ENCODE measurements at places on chromosomes 7 and 10.

DNA sequence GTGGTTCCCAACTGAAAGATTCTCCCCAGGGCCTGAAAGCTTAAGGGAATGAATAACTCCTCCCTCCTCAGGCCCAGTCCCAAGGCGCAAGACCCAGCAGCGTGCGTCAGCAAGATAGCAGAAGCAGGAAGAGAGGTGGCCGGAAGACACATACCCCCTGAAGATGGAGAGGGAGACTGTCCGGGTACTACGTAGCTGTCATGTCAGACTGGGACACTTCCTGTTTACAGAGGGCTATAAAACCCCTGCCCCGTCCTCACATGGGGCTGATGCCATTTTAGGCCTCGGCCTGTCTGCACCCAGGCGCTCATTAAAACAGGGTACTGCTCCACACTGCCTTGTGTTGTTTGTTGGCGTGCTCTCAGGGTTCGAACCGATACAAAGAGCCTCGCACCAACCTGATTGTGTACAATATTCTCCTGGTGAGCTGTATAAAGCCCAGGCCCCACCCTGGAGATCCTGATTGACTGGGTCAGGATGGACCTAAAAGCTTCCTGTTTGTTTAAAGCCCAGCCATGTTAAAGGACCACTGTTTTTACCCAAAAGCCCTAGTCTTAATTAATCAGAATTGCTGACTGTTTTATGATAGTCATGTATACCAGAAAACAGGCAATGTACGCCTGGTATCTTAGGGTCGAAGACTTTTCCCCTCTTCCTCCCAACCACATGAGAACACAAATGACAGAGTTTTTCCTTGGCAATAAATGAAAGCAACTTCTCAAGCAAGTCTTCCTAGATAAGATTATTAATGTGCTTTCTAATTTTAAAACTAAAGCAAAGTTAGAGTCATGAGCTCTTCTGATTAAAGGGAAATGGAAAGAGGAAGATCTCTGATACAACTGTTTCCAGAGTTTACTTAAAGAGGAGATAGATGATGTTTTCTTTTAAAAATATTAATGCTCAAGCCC is 251.5 kb downstream of the DOCK4 start:
- DNase-seq = no peak

- DNase-seq = no peak
Observed at GRCh38 chr7:157719008-157719682, 382.3 kb downstream of the DNAJB6 start.

DNA sequence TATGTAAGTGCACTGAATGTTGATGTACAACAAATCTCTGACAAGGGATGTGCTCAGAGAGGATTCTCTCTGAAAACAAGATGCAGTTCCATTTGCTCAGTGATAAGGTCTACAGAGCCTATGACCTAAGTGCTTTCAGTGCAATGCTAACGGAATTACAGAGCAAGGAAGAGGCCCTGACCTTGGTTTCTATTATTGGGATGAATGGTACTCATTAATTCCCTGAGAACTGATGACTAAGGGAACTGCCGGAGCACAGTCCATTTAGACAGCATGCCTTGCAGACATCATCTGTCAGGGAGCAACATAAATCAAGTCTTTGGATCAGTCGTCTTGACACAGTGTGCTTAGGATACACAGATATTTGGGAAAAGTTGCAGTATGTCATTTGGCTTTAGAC is 340.8 kb downstream of the PHTF2 start:
- peak; percentile 77 for DNase-seq

DNA sequence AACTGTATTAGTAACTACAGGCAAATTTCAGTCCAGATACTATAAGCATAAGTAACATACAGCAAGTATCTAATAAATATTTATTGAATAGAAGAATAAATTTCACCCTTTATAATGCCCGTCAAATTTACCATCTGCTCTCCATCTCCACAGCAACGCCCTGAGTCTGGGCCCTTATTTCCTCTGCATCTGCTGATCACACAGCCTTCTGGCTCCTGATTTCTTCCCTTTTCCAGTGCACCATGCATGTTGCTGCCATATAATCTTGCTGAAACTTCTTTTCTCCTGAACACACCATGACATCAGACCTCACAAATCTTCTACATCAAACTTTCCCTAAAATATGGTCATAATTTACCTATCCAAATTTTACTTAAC is 15.4 kb downstream of the HYCC1 start:
- no peak for DNase-seq

- no peak for DNase-seq
Observed at GRCh38 chr7:1974290-1975101, 258.2 kb downstream of the MAD1L1 start.

DNA sequence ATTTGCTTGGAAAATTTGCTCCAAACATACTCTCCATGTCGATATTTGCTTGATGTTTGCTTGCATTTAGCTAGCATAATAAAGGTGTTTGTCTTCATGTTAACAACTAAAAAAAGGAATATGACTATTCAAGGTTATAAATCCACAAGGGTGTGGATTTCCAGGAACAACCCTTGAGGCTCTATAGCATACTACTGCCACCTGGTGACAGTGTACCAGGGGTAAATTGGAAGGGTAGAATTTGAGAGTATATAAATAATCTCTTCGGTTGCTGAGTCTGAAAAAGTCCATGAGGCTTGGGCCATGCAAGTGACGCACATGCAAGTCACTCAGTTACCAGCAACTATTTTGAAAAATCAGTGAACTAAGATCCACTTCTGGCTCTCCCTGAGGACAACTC is 68.4 kb downstream of the SLIT1 start:
- DNase-seq = peak; percentile 25

GRCh38 chr7:28200598-28200997 is 20.0 kb upstream of the JAZF1 start:
- no peak for DNase-seq

DNA sequence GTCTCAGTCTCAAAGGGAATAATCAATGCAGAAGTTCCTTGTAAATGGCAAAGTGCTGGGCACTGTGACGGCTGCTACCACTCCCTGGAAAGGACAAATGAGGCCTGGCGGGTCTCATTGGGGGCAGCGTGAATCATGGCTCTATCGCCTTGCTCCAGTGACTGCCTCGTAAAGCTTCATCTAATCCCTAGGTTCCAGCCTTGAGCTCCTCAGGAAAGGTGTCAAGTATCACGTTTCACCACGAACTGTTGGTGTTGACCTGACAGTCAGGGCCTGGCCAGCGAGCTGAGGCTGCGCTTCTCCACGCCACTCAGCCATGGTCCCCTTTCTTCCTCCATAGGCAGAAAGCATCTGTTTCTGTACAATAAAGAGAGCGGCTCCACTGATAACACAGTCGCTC is 126.7 kb upstream of the ZNF32 start:
- DNase-seq = no peak

DNA sequence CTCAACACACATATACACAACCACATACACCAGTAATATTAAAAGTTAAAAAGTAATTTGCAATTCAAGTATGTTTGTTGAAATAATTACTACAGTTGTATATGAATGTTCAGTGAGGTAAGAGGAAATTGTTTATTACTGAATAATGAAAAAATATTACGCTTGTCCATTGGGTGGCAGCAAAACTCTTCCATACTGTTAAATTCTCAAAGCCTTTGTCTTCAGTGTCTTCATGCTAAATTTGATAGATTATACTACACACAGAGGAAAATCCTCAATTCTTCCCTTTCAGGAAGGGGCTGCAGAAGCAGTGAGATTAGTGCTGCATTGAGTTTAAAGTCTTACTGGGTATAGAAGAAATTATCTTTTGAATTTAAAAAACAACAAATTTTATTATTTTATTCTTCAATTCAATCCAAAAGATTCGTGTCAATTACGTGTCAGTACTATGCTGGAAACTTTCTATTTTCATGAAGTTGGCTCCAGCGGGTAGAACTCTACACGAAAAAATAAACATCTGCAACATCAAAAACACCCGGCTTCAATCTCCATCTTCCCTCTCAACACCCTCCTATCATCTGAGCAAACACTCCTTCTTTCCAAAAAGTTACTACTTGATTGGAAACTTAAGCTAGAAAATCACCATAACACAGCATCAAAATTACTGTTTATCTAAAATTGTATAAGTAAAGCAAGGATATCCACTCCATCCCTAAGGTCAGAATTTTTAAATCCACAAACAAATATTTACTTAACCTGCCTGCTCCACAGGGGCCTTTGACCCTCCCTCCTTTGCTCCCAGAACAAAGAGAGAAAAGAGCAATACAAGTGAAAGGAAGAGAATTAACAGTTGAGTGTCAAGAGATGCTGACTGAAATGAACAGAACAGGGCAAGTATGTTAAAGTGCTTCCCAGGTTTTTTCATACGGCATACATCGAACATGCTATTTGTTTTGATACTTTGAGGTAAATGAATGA is 37.0 kb upstream of the TES start:
- peak; percentile 40 for DNase-seq

- no peak for DNase-seq
Observed at GRCh38 chr10:63637901-63638327, 116.7 kb downstream of the REEP3 start.

DNA sequence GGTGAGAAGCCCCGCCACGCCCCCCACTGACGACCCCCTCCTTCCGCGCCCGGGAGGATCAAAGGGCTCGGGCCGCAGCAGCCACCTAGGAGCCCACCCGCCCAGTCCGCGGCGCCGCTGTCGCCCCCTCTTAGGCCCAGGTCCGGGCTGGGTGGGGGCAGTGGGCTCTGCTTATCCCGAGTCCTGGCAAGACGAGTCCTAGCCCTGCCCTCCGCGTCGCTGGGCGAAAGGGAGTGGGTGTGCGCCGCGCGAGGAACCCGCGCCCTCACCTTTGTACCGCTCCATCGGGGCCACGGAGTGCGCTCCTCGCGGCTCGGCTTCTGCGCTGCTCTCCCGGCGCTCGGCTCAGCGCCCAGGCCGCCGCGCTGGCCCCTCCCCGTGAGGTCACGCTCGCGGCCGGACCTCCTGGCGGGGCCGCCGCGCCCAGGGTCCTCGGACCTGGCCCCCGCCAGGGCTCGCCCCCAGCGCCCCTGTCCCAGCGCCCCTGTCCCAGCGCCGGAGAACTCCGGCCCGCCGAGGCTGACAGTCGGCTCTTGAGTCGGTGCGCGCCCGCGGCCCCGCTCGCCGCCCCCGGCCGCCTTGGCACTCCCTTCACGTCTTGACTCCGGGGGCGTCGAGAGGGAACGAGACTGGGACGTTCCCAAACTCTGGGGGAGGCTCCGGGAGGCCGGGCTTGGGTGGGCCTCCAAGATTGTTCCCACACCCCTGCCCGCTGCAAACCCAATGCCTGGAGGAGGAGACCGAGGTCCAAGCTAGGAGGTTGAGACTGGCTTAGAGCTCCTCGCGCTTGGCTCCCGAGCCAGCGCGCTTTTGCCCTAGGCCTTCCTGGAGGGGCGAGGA is at the start of gene AFAP1L2:
AFAP1L2 (minus strand) TSS at position 332 of the 840 bp plus-strand sequence; CDS start at position 285, 47 bp downstream.
- DNase-seq = peak; percentile 24

DNA sequence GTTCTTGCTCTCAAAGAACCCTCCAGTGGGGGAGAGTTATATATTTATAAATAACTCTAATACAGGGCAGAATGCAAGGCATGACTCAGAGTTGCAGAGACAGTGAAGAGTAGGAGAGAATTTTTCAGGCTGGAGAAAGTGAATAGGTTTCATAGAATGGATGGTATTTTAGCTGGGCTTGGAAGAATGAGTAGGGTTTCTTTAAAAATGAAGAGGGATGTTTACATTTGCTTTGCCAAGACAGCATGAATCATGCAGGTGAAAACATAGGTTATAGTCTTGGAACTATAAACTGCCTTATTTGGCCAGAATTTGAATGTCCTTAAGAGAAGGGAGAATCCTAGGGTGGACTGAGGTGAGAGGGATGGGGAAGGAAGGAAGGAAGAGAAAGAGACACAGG is 124.8 kb downstream of the CPED1 start:
- DNase-seq = peak; percentile 19

DNA sequence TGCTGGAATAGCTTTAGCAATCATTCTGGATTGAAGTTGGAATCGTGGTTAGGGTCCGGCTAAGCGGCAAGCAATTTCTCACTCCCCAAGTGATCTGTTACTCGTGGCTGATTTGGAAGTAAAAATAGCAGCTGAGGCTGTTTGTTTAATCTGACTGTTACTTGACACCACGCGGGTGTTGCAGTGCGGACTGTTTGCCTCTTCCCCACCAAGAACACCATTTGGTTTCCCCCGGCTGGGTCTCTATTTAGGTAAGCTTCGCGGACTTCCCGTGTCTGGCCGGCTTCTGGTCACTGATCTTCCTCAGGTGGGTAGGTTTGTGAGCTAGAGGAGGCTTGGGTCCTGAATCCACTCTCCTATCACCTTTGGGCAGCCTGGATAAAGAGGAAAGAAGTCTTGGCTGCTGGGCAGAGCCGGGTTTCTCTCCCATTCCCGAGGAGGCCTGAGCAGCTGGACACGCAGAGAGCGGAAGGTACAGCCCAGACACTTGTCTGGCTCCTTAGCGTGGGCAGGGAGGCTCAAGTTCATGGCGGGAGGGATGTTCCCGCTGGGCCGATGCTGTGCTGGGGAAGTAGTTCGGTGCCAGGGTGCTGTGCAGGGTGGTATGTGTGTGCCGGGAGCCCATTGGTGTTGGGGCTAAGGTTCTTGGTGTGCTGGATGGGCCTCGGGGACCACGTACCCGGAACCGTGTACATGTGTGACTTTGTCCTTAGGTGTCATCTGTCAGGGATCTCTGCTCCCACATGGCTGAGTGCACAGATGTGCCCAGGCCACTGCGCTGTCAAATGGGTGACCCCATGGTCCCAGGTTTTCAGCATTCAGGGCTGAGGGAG is at the start of gene C10orf71:
C10orf71 (plus strand) TSS at position 188 of the 833 bp plus-strand sequence. CDS start 23,376 bp downstream, outside the sequence.
- no peak for DNase-seq

DNA sequence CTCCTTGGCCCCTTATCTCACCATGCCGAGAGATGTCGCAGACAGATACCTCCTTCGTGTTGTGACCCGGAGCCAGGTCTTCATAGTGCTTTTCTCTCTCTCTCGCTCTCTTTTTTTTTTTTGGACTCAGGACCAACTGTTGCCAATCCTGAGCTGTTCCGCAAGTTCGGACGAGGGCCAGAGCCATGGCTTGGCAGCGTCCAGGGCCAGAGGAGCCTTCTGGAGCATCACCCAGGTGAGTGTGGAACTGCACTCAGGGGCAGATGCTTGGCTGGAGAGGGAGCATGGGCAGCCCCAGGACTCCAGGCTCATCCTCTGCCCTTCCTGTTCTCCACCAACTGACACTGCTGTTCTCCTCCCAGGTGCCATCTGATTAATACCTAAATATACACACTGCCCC is 7.8 kb downstream of the ZNF862 start:
- no peak for DNase-seq

- DNase-seq = peak; percentile 87
Observed at GRCh38 chr7:74656837-74657691, 454 bp upstream of the GTF2I start.

DNA sequence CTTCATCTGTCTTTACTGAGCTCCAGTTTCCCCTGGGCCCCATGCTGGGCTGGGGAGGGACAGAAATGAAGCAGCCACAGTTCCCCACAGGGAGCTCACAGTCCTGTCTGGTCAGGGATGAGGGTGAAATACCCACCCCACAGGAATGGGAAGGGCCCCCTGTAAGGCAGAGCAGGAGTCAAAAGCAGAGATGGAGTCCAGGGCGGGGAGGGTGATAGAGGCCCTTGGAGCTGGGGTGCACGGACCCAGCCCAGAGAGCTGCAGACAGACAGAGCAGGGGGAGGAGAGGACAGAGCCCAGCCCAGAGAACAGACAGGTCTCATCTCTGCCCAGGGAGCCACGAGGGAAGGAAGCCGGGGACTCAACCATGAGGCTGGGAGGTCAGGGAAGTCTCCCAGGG is 34.9 kb upstream of the ZNF488 start:
- no peak for DNase-seq

GRCh38 chr7:94450044-94450697 is 55.5 kb downstream of the COL1A2 start:
- DNase-seq = no peak
